ENCODE measurements at places on chromosomes 12 and 14. TPM values are rescaled to one million over a fixed set of nuclear protein-coding genes. Genes with fewer than 3 reads are reported as not detected.

Gene MOAP1
- 8.0 TPM for polyA plus RNA-seq

Gene ABHD12B
- polyA plus RNA-seq: not detected

Gene PLD4
- polyA plus RNA-seq: 11.1 TPM

Gene GDF3
- not detected for polyA plus RNA-seq

Gene RPS6KL1
- 2.0 TPM for polyA plus RNA-seq

Gene MYL2
- 0.38 TPM for polyA plus RNA-seq

Gene NKX2-1
- polyA plus RNA-seq: not detected

Gene NINJ2
- 31.9 TPM for polyA plus RNA-seq

Gene MAP1LC3B2
- 2.9 TPM for polyA plus RNA-seq

Gene SIVA1
- polyA plus RNA-seq: 282 TPM

Gene NXPH4
- not detected for polyA plus RNA-seq

Gene SIX6
- polyA plus RNA-seq: not detected

Gene CELA1
- polyA plus RNA-seq: not detected

Gene KRT5
- polyA plus RNA-seq: not detected

Gene CD69
- polyA plus RNA-seq: 8.0 TPM

Gene LYZ
- not detected for polyA plus RNA-seq

Gene DNAH10
- polyA plus RNA-seq: 0.05 TPM

Gene B4GALNT1
- polyA plus RNA-seq: 0.24 TPM

Gene BAG5
- polyA plus RNA-seq: 25.7 TPM

Gene GATC
- polyA plus RNA-seq: 31.6 TPM

Gene SLC7A7
- polyA plus RNA-seq: 28.7 TPM

Gene KHNYN
- polyA plus RNA-seq: 11.2 TPM

Gene IAPP
- not detected for polyA plus RNA-seq

Gene RTL1
- not detected for polyA plus RNA-seq

Gene C12orf56
- polyA plus RNA-seq: not detected

Gene C12orf43
- 30.8 TPM for polyA plus RNA-seq

Gene APOF
- polyA plus RNA-seq: 0.12 TPM

Gene FLRT2
- not detected for polyA plus RNA-seq

Gene ATP5MC2
- 567 TPM for polyA plus RNA-seq

Gene HOXC10
- polyA plus RNA-seq: not detected

Gene FOXN4
- polyA plus RNA-seq: not detected

Gene MYH7
- not detected for polyA plus RNA-seq

Gene SERPINA5
- not detected for polyA plus RNA-seq

Gene LTB4R
- 3.2 TPM for polyA plus RNA-seq

Gene GRIN2B
- polyA plus RNA-seq: not detected

Gene UBE3B
- 21.9 TPM for polyA plus RNA-seq

Gene RIPK3
- polyA plus RNA-seq: 7.5 TPM

Measured in GM12878 (cell line).